Small intestine (tissue), 16 donors: ENCODE measurements at places on chromosomes 6 and 20. TPM values are rescaled to one million over a fixed set of nuclear protein-coding genes. Genes with fewer than 3 reads are reported as not detected.

DNA sequence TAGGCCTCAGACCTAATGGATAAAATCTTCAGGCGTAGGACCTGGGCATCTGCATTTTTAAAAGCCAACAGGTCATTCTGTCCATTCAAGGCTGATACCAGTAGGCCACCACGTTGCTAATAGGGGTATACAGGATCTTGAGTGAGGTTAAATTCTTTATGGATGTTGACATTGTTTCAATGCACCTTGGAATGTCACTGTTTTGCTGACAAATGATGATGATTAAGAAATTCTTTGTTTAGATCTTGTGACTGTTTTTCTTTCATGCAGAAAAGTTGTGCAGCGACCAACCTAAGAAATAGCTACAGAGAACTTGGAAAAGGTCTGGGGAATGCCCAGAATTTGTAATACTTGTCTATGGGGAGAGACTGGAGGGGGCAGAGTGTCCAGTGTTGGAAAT is 101.1 kb upstream of the CLDN20 start:
- no peak for DNase-seq

The CFB gene
- 89.0 TPM for polyA plus RNA-seq

The RWDD2A gene
- 1.7 TPM for polyA plus RNA-seq

The HEY2 gene
- 1.2 TPM for polyA plus RNA-seq

- no peak for DNase-seq
Measured at GRCh38 chr6:62236784-62237183, 49.2 kb downstream of the KHDRBS2 start.

The PRICKLE4 gene
- 1.6 TPM for polyA plus RNA-seq

The ZBTB46 gene
- 1.1 TPM for polyA plus RNA-seq

DNA sequence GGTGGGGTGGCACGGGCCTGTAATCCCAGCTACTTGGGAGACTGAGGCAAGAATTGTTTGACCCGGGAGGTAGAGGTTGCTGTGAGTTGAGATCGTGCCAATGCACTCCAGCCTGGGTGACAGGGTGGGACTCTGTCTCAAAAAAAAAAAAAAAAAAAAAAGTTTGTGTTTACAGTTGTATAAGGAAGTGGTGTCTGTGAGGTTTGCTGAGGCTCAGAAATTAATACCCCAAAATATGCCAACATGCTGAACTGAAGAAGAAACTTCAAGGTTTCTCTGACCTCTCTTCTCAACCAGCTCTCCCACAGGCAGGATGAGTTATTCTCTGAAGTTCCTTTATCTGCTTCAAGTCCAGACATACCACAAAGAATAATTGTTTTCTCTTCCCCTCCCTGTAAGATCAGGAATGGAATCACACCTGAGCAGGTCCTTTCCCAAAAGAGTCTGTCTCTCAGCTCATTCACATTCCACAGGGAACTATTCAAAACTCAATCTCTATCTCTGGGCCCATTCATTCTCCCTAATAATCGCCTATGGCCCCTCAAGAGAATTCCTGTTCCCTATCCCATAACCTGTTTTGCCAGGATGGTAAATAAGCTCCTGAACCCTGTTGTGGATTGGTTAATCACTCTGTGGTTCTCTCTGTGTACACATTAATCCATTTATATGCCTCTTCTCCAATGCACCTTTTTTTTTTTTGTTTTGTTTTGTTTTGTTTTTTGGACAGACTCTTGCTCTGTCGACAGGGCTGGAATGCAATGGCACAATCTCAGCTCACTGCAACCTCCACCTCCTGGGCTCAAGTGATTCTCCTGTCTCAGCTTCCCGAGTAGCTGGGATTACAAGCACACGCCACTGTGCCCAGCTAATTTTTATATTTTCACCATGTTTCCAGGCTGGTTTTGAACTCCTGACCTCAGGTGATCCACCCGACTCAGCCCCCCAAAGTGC is 17.4 kb upstream of the KIFC1 start:
- no peak for DNase-seq

DNA sequence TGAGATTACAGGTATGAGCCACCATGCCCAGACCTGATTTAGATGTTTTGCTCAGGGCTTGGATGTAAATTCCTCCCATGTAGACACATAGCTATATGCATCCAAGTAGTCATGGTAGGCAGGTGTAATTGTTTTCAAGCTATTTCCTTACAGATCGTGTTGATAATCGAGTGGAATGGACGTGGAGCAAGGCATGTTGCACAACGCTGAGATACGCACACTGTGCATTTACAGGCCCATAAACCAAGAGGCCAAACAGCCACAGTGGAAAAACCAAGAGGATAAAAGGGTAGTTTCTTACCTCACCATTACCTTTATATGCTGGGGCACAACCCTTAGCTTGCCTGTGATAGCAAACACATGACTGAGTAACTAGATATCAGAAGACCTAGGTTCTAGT is 51.0 kb upstream of the ADGRF1 start:
- DNase-seq: peak; percentile 90

DNA sequence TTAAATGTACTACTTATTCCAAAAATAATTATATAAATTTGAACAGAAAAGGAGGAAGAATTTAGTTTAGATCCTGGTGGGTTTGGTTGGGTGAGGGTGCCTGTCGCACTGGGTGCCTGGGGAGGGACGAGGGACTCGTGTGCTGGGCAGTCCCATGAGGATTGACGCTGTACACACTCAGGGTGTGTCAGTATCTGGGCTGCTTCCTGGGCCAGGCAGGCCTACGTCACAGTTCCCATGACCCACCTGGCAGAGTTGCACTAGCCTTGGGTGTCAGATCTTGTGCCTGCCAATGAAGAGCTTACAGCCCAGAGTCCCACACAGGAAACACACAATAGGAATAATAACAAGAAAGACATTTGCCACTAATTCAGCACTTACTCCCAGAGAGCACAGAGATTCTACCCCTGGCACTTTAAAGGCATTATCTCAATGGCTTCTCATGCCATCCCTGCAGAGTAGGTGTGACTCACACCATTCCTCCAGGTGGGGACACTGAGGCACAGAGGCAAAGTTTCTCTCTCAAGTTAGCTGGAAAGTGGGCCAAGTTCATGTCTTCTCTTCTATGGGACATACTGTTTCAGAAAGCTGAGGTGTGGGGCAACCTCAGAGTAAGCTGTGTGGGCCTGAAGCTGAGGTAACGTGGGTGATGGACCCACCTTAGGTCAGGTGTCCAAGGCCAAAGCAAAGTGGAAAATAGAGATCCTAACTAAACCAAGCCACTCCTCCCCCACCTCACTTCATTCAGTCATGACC is 1.3 kb upstream of the SDCBP2 start:
- peak; percentile 91 for DNase-seq

The AAR2 gene
- polyA plus RNA-seq: 15.7 TPM

The CTAGE9 gene
- polyA plus RNA-seq: not detected

GRCh38 chr6:74626288-74626687 is 579.6 kb downstream of the COL12A1 start:
- no peak for DNase-seq

The ZNF165 gene
- polyA plus RNA-seq: 2.7 TPM

GRCh38 chr6:123681957-123682462 is 45.3 kb upstream of the TRDN start:
- no peak for DNase-seq

The PNPLA1 gene
- polyA plus RNA-seq: 2.4 TPM

GRCh38 chr20:17457588-17458190 is 73.5 kb downstream of the BFSP1 start:
- DNase-seq: no peak

- DNase-seq: no peak
Measured at GRCh38 chr6:167000759-167001158, 1.6 kb downstream of the CEP43 start.

The JPH2 gene
- 0.22 TPM for polyA plus RNA-seq

The NHSL1 gene
- polyA plus RNA-seq: 26.4 TPM

- peak; percentile 27 for DNase-seq
Measured at GRCh38 chr20:32626859-32627636, 41.9 kb upstream of the NOL4L start.

GRCh38 chr6:121809211-121809610 is 373.8 kb downstream of the GJA1 start:
- DNase-seq: no peak

DNA sequence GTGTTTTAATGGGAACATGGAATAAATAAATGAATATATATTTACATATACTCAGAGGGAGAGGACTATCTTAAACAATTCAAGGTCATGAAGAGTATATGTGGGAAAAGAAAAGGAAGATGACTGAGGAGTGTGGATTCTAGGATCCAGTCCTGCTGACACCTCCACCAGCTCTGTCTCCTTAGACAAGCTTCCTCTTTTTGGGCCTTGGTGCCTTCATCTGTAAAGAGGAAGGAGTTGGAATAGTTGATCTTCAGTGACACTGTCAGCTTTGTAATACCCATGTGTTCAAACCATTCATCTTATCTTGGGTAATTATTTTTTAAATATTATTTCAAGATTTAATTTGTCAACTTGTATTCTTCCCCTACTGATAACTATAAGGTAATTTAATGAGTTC is 338.0 kb downstream of the ADGRB3 start:
- DNase-seq: no peak

- no peak for DNase-seq
Measured at GRCh38 chr6:86782328-86782727, 155.0 kb upstream of the HTR1E start.

- DNase-seq: no peak
Measured at GRCh38 chr6:4460586-4461475, 315.4 kb upstream of the CDYL start.

The FLRT3 gene
- 2.9 TPM for polyA plus RNA-seq

DNA sequence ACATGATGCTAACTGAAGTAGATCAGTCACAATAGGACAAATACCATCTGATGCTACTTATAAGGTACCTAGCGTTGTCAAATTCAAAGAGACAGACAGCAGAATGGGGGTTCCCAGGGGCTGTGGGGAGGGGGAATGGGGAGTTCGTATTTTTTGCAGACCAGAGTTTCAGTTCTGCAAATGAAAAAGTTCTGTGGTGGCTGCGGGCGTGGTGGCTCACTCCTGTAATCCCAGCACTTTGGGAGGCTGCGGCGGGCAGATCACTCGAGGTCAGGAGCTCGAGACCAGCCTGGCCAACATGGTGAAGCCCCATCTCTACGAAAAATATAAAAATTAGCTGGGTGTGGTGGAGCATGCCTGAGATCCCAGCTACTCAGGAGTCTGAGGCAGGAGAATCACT is 68.1 kb downstream of the SLC22A23 start:
- no peak for DNase-seq

GRCh38 chr6:39309942-39310531 is 4.2 kb downstream of the KCNK17 start:
- DNase-seq: peak; percentile 82

The SSTR4 gene
- polyA plus RNA-seq: not detected

The POLH gene
- 2.0 TPM for polyA plus RNA-seq

DNA sequence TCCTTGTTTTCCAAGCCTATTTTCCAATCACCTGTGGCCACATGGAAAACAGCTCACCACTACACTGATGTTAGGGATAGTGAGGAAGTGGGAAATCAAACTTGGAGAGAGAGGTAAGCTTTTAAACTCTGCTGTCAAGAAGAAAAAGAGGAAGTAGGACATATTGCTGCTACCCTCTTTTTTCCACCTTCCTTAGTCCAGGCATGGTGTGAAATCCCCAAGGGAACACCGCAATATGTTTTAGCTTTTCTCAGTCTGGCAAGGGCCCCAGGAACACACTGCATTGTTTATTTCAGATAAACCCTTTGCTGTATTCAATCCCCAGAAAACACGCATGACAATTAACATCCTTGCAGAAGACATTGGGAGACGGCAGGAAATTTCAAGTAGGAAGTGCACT is 61.3 kb downstream of the HS3ST5 start:
- DNase-seq: no peak

DNA sequence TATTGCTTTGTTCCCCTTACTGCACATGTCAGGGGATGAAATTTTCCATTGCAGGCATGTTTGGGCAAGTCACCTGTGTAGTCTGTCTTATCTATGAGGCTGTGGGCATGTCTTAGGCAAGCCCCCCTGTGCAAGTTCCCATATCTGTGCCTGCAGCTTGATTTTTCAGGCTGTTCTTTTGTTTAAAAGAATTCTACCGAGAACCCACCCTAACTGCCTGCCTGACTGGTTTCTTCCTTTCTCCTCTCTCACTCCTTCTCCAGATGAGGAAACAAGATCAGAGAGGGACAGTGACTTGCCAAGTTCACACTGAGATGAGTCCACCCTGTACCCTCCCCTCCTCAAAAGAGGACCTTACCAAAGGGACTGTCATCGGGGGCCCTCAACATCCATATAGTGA is 11.0 kb downstream of the TREML2 start:
- DNase-seq: no peak

GRCh38 chr6:151091571-151091970 is 148.2 kb upstream of the AKAP12 start:
- DNase-seq: no peak

- no peak for DNase-seq
Measured at GRCh38 chr6:1613346-1613687, 3.6 kb downstream of the FOXC1 start.

- peak; percentile 51 for DNase-seq
Measured at GRCh38 chr6:118968416-118968815, 33.5 kb upstream of the MCM9 start.

DNA sequence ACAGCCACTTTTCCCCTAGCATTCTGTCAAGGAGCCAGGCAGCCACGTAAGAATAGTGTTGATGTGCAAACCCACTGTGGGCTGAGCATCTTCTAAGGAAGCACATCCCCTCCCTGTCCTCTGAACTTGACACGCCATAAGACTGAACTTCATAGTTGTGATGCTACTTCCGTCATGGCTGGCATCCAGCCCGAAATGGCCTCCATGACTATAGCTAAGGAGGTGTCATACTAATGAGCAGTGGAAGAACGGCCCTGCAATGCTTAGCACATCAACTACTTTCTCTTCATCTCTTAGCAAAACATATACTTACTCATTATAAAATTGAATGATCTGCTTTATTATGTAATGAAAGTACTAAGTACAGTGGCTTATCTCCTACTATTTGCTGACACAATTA is 110.2 kb downstream of the GJA10 start:
- no peak for DNase-seq

DNA sequence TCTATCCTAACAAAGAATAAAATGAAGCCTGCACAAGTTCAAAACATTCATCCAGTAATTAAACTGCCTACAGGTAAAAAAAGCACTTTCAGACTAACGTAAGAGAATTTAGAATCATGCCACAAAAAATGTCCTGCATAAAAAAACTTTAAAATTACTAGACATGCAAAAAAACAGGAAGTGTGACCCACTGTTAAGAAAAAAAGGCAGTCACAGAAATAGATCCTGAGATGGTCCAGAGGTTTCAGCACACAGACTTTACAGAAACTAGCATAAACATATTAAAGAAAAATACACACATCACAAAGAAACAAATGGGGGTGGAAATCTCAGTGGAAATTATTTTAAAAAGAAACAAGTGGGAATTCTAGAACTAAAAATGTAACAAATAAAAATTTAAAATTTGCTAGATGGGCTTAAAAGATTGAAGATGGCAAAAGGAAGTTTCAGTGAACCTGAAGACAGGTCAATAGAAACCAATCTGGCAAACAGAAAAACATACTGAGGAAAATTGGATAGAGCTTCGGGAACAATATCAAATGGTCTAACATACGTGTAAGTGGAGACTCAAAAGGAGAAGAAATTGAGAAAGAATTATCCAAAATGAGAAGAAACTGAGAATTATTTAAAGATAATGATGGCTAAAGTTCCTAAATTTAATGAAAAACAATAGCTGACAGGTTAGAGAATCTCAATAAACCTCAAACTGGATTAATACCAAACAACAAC is 3.4 kb upstream of the ZNF133 start:
- DNase-seq: no peak

GRCh38 chr6:28525496-28526039 is at the start of gene GPX5:
Gene GPX5 (plus strand): TSS chr6:28525881. CDS start chr6:28526014, 133 bp downstream.
- DNase-seq: no peak
